ENCODE measurements at places on chromosomes 1 and 21.
A peak's percentile ranks its signal among the peaks of the same experiment; 100 is the strongest.

GRCh38 chr1:54397090-54397591, 9.1 kb downstream of the SSBP3 start:
- no peak for DNase-seq

DNA sequence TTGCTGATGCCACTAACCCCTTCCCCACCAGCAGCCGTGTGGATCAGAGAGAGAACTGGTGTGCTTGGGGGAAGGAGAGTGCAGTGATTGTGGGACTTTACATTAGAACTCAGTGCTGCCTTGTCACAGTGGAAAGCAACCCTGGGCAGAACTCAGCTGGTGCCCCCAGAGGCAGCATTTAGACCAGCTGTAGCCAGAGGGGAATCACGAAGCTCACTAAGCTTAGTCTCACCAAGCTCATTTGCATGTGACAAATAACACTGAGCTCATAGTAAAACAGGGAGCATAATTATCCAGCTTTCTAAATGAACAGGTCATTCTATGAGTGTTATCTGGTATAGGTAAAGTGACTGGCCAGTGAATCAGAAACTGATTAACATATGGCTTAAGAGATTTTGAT, 9.8 kb upstream of the SMAP2 start:
- DNase-seq = peak; percentile 38

DNA sequence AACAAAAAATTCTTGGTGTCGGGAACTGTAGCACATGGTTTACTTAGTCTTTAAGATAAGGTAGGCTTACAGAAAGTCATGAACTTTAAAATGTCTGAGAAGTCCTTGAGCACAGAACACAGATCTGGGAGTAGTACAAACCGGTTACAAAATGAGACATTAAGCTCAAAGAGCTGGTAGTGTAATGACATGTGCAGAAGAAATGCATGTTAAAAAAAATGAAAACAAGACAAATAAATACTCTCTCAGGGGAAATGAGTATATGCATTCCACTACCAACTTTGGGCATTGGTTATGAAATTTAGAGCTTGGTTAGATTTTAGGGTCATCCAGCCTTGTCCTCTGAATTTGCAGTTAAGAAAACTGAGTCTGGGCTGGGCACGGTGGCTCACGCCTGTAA, 91.5 kb upstream of the F3 start:
- no peak for DNase-seq

DNA sequence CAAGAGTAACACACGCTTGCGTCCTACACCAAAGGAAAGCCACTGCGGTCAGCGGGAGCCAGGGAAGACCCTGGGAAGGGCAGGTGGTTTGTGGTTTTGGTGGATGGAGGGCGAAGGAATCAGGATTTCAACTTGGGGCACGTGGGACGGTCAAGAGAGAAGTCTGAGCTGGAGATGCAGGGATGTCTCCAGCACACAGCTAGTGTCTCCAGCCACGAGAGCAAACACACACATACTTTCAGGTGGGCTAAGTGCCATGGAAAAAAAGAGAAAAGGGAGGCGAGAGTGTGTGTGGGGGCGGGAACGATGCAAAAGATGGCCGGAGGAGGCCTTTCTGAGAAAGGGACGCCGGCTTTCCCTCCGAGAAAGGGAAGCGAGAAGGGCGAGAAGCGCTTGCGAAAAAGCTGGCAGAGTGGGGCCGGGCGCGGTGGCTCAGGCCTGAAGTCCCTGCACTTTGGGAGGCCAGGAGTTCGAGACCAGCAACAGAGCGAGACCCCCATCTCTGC, 1.4 kb upstream of the SRRM1 start:
- peak; percentile 19 for DNase-seq

DNA sequence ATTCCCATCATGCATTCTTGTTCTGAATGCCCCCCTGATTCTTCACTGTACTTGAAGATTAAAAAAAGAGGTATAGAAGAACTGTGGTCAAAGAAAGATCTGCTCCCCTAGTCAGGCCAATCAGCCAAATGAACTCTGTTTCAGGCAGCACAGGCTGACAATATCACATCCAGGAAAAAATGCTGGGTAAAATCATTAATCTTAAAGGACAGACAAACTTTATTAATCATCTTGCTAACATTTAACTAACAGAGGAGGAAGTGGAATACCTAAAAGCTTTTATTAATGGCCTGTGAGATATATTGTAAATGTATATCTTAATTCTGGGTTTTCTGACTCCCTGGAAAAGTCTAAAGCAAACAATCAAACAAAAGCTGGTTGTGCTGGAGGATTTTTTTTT, 660.5 kb upstream of the PRMT6 start:
- DNase-seq = no peak

GRCh38 chr1:107291987-107292386, 151.1 kb downstream of the NTNG1 start:
- DNase-seq = no peak

DNA sequence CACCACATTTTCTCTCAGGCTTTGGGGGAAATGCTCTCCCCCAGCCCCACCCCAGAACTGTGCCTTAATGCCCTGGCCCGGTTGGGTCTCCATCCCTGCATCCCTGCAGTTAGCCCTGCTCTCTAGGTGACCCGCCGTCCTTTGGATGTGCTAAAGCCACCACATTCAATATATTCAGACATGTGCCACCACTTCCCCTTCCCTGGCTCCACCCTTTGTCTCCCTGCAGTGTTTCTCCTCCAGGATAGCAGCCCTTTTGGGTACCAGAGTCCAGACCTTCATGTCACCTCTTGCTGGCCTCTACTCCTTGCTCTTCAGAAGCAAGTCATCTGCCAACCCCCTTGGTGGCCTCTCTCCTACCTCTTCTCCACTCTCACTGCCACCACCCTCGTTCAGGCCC, 41.8 kb downstream of the RUNX1 start:
- DNase-seq = no peak

- peak; percentile 21 for DNase-seq
Observed at GRCh38 chr1:185670187-185670627, 64.0 kb upstream of the HMCN1 start.

DNA sequence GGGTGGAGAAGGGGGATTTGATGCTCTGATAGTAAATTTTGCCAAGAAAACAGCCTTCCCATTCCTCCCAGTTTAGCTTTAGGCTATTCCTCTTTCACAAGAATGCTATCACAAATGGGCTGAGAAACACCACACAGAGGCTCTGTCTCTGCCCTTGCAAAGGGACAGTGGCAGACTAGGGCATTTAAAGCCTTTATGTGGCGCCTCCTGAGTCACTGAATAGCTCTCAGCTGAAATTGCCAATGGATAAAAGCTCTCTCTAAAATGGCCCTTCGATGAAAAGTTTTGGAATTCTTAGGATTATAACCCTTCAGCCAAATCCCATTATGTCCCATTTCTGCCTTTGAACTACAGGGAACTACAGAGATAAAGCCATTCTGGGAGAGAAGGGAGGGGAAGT, 1000.4 kb downstream of the ADGRL2 start:
- no peak for DNase-seq

DNA sequence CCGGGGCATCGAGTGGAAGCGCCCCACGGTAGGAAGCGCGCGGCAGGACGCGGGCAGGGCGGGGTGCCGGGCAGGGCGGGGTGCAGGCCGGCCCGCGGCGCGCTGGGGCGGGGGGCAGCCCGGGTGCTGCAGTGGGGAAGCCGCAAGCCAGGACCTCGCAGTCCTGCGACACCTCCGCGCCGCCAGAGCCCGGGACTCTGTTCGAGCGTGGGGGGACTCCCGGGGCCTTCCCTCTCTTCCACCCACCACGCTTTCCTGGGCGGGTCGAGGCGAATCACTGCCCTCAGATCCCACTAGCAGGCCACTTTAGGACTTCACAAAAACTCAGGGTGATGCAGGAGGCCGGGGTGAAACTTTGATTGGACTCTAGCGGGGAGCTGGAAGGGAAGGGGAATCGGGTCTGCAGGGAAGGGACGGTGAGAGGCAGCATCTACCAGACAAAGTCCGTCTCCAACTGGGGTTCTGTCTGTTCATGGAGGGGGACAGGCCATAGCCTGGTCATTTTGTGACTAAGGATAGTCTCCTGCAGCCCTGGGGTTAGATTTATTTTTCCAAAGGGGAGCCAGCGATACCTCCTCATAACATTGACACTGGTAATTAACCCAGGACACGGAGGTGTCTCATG, 623 bp downstream of the CAPN2 start:
- peak; percentile 40 for DNase-seq

DNA sequence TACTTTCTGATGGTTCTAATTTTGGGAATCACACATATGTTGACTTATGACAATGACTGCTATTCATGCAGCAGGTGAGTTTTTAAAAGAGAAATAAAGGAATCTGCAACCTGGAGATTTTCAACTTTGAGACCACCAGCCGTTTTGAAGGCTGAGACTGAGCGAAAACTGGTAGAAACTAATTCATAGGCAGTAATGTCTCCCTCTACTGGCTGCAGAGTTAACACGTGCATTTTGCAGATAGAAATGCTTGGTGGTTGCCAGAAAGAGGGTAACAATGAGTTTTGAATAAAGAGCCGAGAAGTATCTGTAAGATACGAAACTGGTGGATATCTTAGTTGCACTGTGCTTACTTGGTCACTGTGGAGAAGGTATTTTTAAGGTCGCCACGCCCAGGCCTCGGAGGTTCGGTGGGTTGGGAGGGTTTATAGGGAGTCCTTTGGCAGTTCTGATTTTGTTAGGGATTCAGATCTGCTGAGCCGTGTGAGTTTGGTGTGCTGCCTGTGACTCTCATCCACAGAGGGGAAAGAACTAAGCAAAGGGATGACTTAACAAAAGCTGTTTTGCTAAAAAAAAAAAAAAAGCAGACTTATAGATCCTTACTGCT, 83.0 kb downstream of the RYR2 start:
- DNase-seq = peak; percentile 12

- no peak for DNase-seq
Observed at GRCh38 chr1:210363119-210363518, 34.4 kb downstream of the HHAT start.

DNA sequence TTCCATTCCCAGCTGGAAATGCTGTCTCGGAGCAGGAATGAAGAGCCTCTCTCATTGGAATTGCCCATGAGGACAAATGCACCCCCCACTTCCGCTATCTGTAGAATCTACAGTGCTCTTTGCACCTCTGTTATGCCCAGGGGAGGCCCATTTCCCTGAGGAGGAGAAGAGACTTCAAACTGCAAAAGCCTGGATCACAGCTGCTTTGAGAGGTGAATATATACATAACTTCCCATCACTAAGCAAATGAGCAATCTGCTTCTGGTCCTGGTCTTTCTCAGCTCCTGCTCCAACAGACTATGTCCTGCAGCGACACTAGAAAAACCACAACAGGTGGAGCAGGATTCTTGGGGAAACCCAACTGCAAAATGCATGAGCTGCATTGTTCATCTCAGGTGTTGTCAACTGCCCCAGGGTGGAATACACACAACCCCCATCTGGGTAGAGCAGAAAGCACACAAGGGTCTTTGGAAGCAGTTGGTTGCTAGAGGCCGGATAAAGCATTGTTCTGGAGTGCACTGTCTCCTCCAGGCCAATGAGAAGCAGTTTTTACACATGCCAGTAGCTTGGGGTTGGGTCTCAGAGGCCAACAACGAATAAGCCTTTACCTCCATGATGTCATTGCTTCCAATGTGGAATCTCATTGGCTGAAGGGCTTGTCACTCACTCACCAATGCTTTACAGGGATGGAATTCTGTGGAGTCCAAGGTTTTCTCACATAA, 67.7 kb upstream of the RAB4A start:
- DNase-seq = peak; percentile 64

DNA sequence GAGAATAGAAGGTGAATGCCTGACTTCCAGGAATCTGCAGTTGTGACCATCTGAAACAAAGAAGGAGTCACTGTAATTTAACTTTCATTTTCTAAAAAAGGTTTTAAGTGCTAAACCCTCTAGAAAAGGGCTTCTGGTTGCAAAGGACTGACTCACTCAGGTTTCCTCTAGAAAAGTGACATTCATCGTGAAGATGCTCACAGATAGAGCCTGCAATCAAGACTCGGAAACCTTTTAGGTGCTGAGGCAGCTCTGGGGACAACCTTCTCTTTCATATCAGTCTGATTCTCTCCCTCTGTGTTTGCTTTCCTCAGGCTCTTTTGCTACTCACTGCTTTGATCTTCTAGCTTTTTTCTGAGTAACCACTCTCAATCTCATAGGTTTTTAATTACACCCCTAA, 8.2 kb downstream of the BCL9 start:
- no peak for DNase-seq

- DNase-seq = no peak
Observed at GRCh38 chr21:35436899-35437298, 387.8 kb upstream of the RUNX1 start.

DNA sequence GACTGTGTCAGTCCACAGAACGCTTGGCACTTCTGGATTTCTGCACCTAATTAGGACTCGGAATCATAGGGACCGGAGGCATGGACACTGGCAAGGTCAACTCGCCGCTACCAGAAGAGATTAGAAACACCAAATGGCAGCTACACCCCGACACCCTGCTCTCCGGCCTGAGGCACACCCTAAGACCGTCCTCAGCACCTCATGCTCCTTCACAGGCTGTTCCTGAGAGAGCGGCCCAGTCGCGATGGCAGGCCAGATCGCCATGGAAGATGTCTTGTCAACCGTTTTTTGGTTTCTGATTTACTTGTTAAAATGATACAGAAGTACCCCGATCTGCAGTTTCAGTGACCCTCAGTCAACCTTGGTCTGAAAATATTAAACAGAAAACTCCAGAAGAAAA, 46.8 kb downstream of the NPHP4 start:
- no peak for DNase-seq

DNA sequence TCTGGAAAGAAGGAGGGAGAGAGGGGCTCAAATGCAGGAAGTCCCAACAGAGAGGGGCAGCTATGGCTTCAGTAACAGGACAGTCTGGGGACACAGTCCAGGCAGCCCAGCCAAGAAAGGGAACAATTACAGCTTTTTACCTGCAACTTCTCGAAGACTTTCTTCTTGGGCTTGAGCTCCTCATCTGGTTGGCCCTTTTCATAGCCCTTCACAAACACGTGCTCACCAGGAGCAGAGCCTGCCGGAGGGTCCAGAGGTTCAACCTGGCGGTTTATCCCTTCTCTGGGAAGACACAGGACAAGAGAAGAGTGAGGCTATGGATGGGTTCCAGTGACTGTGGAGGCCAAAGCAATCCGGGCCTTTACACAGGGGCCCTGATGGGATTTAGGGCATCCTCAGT, 37.9 kb downstream of the YARS1 start:
- no peak for DNase-seq

- DNase-seq = peak; percentile 96
Observed at GRCh38 chr21:35204850-35205541, 155.9 kb upstream of the RUNX1 start.

- no peak for DNase-seq
Observed at GRCh38 chr1:174666248-174666647, 218.5 kb downstream of the GPR52 start.

DNA sequence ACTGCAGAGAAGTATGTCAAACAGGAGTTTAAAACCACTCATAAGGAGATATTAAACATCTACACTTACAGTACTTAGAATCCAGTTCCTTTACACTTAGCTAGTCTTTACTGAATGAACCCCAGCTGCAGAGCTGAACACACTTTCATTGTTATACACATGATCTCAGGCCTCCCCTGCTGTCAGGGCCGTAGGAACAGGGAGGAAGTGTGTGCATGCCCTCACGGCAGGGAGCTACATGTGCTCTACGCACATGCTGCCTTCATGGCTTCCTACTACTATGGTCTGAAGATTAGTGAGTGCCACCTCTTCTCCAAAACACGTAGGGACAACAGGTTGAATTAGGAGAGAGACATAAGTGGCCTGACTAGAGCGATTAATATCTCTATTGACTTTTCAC, 191.5 kb downstream of the SIPA1L2 start:
- DNase-seq = no peak

All from Daoy (cell line).